ENCODE measurements at places on chromosomes 7 and 10. TPM values are rescaled to one million over a fixed set of nuclear protein-coding genes. Genes with fewer than 3 reads are reported as not detected.
A peak's percentile ranks its signal among the peaks of the same experiment; 100 is the strongest.

Gene ACHE
- total RNA-seq, result 55.9 TPM

Gene HOXA2
- 1.8 TPM for total RNA-seq

Gene TBRG4
- total RNA-seq, result 7.4 TPM

Gene ADAMTS14
- 3.7 TPM for total RNA-seq

Gene IFIT1
- total RNA-seq, result 13.5 TPM

DNA sequence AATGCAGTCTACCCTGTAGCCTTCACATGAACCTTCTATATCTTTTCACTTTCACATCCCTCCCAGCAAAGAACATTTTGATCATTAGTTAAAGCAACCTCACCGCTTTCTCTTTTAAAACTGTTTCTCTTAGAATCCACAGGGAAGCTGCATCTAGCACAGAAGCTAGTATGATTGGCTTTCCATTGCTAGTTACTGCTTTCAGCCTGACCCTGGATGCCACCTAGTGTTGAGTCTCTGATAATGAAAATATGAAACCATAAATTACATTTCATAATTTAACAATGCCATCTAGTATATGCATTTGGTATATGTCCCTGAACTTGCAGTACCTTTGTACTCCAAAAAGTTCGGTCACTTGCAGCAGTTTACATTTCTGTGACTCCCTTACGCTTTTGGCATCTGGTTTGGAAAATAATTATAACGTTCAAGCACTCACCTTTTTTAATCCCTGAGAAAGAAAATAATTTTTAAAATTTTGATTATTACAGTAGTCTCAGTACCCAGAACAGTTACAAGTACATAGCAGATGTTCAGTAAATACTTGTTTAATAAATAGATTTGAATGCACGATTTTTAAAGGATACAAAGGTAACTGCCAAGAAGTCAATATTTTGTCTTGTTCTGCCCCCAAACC lies 22.7 kb downstream of the CISD1 start:
- DNase-seq, result no peak

DNA sequence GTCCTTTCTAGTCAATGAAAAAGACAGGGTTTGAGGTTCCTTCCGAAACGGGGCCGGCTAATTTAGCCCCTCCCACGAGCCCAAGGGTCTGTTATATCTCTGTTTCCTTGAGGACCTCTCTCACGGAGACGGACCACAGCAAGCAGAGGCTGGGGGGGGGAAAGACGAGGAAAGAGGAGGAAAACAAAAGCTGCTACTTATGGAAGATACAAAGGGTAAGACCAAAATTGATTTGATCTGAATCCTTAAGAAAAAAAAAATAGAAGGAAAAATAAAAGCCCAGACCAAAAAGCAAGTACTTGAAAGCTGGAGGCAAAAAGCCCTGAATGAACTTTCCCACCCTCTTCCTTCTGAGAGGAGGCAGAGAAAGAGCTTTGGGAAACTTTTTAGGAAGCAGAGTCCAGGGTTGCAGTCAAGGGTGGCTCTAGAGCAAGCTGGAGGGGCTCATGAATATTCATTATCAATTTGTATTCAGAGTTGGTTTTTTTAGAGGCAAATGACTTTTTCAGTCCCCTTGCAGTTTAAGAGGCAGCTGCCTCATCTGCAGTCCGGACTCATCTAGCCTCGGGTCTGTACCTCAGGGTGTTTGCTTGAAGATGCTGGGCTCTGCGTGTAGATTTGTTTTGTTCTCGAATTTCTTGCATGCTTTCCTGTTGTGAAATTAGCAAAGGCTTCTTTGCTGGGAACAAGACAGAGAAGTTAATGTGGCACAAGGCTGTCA lies at the start of gene ENTPD1:
ENTPD1 (plus strand) TSS at position 123 of the 721 bp plus-strand sequence; CDS start at position 200, 77 bp downstream.
- DNase-seq, result no peak

- DNase-seq, result peak; percentile 39
Observed at GRCh38 chr7:28685242-28685643, 272.9 kb downstream of the TRIL start.

DNA sequence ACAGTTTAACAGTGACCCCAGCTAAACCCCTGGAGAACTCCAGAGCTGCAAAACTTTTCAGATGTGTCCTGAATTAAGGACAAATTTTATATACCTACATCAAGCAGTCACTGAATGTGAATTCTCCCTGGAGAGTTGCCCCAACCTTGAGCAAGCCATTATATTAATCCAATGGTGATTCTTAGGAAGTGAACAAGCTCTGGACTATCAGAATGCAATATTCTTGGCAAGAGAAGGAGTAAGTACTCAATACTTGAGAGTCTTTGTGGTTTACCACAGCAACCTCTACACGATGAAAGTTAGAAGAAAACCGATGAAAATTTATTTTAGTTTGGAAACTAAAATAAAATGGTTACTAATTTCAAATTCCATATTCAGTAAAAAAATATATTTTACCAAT lies 19.3 kb upstream of the ZNF365 start:
- no peak for DNase-seq

DNA sequence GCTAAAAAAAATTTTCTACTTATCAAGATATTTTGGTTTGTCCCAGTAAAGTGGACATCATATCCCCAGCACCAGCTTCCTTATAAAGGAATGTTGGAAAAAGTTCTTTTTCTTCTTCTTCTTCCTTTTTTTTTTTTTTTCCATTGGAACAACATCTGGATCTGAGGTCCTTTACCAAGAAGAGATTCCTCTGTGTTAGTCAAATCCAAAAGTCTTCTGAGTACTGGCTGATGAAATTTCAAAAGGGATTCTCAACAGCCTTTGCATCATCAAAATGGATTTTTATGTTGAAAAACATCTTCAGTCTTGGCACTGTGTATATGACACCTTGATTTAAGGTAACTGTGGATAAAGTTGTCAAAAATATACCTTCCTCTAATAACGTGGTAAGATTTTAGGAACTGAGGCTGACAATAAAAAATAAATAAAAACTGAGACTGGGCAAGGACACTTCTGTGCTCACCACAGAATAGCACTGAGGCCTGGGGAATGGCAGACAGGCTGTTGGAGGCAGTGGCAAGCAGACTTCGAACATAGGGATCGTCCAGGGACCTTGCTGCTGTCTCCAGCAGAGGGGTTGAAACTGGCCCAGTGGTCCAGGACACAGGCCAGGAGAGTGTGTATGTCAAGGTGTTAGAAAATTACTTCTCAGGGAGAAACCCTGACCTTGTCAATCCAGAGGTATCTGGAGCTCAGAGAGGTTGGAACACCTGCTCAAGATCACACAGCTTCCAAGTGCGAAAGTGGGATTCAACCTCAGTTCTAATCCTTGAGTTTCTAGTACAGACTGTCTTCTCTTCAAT lies 130.4 kb downstream of the PTPN20 start:
- DNase-seq, result no peak

DNA sequence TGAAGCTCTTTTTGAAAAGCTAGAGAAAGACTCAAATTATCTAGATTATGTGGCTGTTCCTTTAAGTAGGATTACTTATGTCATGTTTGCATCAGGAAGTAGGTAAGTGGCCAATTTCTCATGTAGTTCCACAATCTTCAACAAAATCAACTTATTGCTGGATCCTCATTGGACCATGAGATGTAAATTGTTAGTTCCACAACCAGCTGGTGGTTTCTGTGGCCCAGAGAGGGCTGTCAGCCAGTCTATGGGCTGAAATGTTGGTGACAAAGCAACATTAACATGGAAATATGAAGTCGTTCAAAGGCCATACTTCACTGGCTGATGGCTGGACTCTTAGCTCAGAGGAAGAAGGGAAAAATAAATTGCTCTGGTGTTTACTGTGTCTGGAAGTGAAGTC lies 157.9 kb downstream of the PLXDC2 start:
- no peak for DNase-seq

- no peak for DNase-seq
Observed at GRCh38 chr7:137266764-137267163, 76.8 kb downstream of the PTN start.
